HS-27A (cell line): ENCODE measurements at places on chromosomes 7 and 10.

GRCh38 chr10:33612551-33612950 is 278.1 kb upstream of the NRP1 start:
- DNase-seq = no peak

DNA sequence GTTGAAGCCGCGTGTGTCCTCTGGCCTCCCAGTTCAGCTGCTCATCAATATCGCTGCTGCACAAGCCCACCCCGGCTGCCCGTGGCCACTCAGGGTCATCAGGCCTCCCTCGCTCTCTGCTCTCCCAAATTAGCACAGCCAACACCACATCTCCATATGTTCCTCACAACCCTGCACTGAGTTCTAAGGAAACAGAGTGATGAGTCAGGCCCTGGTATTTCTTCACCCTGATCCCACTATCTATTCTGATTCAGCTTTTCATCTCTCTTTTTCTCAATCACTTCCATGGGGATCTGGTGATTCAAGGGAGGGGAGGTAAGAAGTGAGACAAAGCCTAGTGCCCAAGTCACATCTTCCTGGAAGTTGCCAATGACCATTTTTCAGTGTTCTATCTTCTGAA is 23.8 kb downstream of the CYTH3 start:
- DNase-seq = no peak

DNA sequence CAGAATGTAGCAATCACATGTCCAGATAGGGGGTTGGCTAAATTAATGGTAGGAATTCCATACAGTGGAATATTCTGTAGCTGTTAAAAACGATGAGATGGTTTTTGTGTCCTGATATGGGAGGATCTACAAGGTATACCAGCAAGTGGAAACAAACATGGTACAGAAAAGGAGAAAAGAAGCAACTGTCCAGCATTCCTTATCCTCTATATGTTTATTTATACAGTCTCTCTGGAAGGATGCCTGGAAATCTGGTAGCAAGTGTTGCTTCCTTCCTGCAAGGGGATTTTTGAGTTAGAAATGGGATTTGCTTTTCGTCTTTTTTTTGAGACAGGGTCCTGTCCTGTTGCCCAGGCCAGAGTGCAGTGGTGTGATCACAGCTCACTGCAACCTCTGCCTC is 19.3 kb downstream of the IL15RA start:
- no peak for DNase-seq

- no peak for DNase-seq
These were observed 15.7 kb upstream of the FOXL3 start for GRCh38 chr7:274266-274665.

- DNase-seq = no peak
These were observed 317.2 kb downstream of the GRID1 start for GRCh38 chr10:86049442-86049841.

DNA sequence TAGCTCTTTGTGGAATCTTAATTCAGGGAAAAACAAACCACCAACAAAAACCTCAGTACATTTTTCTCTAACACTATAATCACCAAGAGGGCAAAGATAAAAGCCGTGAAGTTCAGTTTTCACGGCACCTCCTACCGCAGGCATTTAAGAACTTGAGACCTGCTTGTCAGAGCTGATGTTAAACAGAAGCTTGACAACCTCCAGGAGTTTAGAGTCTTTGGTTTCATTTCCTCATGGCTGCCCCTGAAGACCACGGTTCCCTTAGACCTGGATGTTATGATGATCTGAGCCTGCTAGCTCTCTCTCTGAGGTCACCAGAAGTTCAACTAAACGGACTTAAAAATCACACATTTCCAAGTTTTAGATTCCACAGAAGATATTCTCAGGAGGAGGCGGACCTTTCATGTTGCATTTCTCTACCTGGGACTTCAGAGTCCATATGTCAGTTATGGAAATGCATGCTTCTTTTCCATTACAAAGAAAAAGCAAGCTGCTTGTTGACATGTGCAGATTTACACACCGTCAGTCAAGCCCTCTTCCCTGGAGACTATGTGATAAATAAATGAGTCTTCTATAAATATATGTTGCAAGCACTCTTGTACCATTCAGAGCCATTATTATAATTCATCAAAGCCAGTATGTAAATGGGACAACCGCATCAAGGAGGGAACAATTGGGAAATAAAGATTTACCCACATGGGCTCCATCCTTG is 258.0 kb downstream of the GFRA1 start:
- no peak for DNase-seq
